T-helper 17 cell (primary cell): ENCODE measurements at places on chromosomes 5 and 9.

DNA sequence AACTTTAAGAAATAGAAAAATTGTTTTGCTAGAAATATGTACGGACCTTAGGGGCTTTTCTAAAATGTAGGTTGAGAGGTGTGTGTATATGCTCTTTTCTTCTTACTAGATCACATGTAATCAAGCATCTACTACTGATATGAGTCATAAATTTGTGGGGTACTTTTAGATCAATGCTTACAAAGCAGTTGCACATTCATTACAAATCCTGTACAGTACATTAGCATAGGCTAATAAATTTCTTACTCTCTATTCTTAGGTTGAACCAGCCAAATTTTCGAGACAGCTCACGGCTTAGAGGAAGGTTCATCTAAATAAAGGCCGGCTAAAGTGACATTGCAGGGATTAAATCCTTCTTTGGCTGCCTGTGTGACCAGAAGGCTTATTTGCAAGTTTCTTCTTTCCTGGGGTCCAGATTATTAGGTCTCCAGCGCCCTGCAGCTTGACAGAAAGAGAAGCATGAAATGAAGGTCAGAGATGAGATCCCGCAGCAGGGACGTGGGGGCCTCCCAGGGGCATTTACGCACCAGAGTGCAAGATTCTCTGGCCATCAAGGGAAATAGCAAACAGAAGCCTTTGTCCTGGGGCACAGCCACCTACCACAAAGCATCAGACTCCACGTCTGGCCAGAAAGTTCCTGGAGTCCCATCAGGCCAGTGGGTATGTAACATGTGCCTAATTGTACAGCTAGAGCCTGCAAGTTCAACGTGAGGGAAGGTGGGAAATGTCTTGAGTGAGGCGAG, 53.0 kb downstream of the NIM1K start:
- DNase-seq, result no peak

DNA sequence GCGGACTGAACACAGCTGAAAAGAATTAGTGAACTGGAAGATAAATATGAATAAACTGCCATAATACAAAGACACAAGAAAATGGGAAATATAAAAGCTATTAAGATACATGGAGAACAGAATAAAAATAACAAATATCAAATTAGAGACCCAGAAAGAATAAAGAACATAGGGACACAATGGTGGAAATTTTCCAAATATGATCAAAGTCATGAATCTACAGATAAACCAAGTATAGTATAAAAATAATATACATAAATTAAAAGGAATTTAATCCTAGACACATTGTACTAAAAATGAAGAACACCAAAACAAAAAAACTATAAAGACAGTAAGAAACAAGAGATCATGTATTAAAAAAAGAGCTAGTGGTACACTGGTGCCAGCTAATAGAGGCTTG, 194.9 kb downstream of the MLLT3 start:
- no peak for DNase-seq

- DNase-seq, result no peak
Observed at GRCh38 chr5:154620411-154620810, 134.8 kb upstream of the LARP1 start.

DNA sequence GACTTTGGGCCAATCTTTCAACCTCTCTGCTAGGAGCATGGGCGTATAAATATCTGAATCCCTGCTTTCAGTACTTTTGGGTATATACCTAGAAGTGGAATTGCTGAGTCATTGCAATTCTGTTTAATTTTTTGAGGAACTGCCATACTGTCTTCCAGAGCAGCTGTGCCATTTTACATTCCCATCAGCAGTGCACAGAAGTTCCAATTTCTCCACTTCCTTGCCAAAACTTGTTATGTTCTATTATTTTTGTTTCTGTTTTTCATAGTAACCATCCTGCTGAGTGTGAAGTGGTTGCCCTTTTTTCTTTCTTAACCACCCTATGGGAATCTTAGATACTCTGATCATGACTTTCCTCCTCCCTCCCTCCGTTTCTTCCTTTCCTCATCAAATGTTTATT, 11.1 kb upstream of the CCIN start:
- DNase-seq, result no peak

- DNase-seq, result no peak
Observed at GRCh38 chr5:122471752-122472061, 159.7 kb downstream of the SNCAIP start.

DNA sequence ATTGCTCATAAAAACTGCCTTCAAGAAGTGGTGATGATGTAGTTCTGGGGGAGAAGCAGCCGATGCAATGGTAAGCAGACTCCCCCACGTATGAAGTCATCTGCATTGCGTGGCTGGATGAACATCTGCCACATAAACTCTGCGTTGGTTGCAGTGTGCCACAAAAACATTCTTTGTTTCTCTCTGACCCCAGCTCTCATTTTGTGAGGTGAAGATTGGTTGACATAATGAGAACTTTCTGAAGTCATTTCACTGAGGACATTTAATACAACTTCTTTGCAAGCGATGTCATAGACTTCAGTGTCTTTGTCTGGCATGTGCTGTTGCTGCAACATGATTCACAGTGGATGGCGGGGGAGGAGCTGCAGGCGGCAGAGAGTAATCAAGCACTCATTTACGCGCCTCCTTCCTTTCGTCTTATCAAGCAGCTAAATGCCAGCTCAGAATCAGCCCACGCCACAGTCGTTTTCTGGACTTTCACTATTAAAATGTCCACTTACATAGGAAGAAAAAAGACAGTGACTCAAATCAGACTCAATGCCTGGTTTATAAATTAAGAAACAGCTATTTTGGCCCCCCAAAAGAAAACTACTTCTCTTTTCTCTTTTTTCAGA, 91.5 kb upstream of the NFIL3 start:
- DNase-seq, result no peak
